Smooth muscle cell of trachea (primary cell): ENCODE measurements at places on chromosomes 2 and 18. TPM values are rescaled to one million over a fixed set of nuclear protein-coding genes. Genes with fewer than 3 reads are reported as not detected.

The MTIF2 gene
- total RNA-seq = 35.9 and 46.7 TPM in 2 replicates

The ABHD1 gene
- total RNA-seq = under 0.01 and 0.15 TPM in 2 replicates

The TUBA3E gene
- not detected in 2 replicates for total RNA-seq

The TOGARAM2 gene
- total RNA-seq = 0.17 and 0.29 TPM in 2 replicates

The CLK1 gene
- total RNA-seq = 62.4 and 75.3 TPM in 2 replicates

The DLGAP1 gene
- total RNA-seq = 0.17 and 3.1 TPM in 2 replicates

The CFC1 gene
- not detected in 2 replicates for total RNA-seq

The WBP1 gene
- total RNA-seq = 36.4 and 87.2 TPM in 2 replicates

The CCDC102B gene
- total RNA-seq = 18.2 and 51.8 TPM in 2 replicates

The CETN1 gene
- not detected in 2 replicates for total RNA-seq

The APOB gene
- under 0.01 TPM in 1 of 2 replicates, not detected in the other for total RNA-seq

The SERPINB7 gene
- total RNA-seq = 0.87 and 1.7 TPM in 2 replicates

The ADCY3 gene
- total RNA-seq = 40.6 and 66.2 TPM in 2 replicates

The ADNP2 gene
- total RNA-seq = 16.9 and 22.4 TPM in 2 replicates

The HOXD13 gene
- not detected in 2 replicates for total RNA-seq
